ENCODE measurements at places on chromosomes 7 and 10. TPM values are rescaled to one million over a fixed set of nuclear protein-coding genes. Genes with fewer than 3 reads are reported as not detected.

FAM20C gene
- total RNA-seq = 18.2 TPM

GRCh38 chr10:114678820-114679219 is 20.7 kb upstream of the ABLIM1 start:
- DNase-seq = peak; percentile 38

- DNase-seq = peak; percentile 38
These were observed 50.3 kb upstream of the RSU1 start for GRCh38 chr10:16867556-16867955.

- no peak for DNase-seq
These were observed 727.8 kb downstream of the GRID1 start for GRCh38 chr10:85638797-85639196.

DNA sequence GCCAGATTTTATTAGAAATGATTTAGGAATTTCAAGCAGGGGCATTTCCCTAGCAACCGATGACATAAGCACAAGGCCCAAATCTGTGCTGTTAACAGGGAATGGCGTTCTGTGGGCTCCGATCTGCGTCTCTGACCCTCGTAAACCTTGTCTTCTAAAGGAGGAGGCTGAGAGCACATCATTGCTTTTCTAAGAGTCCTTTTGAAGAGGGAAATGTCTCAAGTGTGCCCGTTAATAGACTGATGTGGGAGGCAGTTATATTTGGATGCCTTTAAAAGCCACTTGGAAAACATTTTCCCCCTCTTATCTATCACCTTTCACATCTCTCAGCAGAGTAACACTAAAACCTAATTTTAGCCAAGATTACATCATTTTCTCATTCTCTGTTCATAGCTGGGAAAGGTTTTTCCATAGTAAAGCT is 424.1 kb upstream of the GALNT17 start:
- DNase-seq = no peak
